ENCODE measurements at places on chromosomes 11 and 22. TPM values are rescaled to one million over a fixed set of nuclear protein-coding genes. Genes with fewer than 3 reads are reported as not detected.

DNA sequence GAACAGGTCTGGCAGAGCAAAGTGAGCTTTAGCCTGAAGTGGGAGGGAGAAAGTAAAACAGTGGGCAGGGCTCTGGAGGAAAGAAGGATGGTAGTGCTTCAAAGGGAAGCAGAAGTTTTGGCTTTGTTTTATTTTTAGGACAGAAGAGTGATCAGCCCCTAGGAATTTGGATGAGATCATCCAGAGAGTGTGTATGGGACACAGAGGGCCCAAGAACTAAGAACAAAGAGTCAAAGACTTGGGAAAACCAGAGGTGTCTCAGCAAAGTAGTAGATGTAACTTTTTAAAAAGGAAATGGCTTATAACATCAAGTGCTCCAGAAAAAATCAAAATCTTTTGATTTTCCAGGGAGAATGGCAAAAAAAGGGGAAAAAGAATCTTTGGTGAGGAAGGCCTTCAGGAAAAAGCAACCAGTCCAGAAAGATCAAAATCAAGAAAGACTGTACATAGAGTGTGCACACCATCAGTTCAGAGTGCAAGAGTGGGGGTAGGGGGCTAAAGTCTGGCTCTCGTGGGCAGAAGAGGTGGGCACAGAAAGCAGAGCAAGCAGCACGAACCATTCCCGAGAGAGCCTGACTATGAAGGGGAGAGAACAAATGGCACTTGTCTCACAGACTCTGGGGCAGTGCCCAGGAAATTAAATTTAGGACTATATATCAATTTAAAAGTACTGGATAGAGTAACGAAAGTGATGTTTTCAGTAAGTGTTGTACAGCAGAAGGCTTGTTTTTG lies 30.0 kb downstream of the MAPK1 start:
- DNase-seq: no peak
- no peak overlapping the region for H3K4me3 ChIP-seq
- no peaks in the 10 kb centered on the region for H3K36me3 ChIP-seq
- H3K27me3 ChIP-seq: no peaks in the 10 kb centered on the region

GRCh38 chr22:39932918-39933649 lies 27.1 kb upstream of the TMA7B start:
- no peak for DNase-seq
- no peaks in the 10 kb centered on the region for H3K4me1 ChIP-seq
- no peak overlapping the region for H3K4me3 ChIP-seq
- peaks cover 46% of the 10 kb centered on the region for H3K27me3 ChIP-seq
- no peak overlapping the region for H3K27ac ChIP-seq
- no peaks in the 10 kb centered on the region for H3K36me3 ChIP-seq

DNA sequence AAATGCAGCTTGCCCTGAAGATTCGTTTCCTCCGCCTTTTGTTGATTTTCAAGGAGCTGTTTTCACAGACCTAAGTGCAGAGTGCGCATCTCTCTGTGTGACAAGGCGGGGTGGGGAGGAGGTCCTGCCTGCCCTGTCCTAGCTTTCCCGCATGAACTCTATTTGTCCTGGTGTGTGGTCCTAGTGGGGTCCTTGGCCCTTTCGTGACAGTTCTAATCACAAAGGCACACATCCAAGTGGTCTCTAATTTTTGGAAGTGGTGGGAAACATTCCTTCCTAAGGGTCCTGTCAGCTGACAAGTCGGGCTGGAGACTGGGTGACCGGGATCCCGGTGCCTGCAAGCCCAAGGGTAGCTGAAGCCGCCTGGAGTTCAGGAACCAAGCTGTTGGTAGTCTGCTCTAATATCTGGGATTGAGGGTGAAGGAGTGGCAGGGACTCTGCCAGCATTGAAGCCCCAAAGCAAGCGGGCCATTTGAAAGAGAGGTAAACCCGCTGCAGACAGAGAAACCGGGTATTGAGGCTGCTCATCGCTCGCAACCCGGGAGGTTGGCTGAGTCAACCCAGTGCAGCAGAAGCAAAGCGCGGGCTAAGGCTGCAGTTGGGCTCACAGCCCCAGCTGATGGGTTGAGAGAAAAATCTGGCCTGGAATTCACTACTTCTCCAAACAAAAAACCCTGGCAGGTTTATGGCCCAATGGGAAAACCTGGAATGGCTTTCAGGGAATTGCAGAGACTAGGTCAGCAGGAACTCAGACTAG lies 28.1 kb upstream of the FBXO3 start:
- no peaks in the 10 kb centered on the region for H3K36me3 ChIP-seq
- peak; percentile 25 for DNase-seq
- H3K4me1 ChIP-seq: peaks cover 3% of the 10 kb centered on the region
- no peak overlapping the region for H3K27ac ChIP-seq
- H3K4me3 ChIP-seq: peak overlapping the region; percentile 44
- H3K27me3 ChIP-seq: peaks cover 38% of the 10 kb centered on the region

DNA sequence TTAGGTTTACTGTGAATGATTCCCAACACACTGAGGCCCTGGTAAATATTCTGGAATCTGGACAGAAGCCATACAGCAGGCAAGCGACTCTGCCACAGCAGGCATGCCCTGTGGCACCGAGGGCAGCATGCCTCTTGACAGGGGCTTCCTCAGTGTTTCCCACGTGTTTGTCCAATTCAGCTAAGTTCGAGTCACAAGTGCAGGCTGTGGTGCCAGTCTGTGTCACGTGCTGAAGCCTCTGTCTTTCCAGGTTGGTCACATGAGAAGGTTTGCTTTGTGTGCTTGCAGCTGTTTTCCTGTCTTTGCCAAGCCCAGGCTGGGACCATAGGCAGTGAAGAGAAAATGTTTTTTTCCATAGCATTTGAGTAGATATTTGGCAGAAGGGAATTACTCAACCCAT lies 2.4 kb upstream of the PPFIBP2 start:
- H3K4me1 ChIP-seq: peaks cover 37% of the 10 kb centered on the region
- no peaks in the 10 kb centered on the region for H3K27me3 ChIP-seq
- H3K27ac ChIP-seq: peak overlapping the region; percentile 93
- H3K4me3 ChIP-seq: no peak overlapping the region

GRCh38 chr11:128361451-128362020 lies 225.8 kb downstream of the ETS1 start:
- no peak overlapping the region for H3K4me3 ChIP-seq
- H3K27ac ChIP-seq: no peak overlapping the region

DNA sequence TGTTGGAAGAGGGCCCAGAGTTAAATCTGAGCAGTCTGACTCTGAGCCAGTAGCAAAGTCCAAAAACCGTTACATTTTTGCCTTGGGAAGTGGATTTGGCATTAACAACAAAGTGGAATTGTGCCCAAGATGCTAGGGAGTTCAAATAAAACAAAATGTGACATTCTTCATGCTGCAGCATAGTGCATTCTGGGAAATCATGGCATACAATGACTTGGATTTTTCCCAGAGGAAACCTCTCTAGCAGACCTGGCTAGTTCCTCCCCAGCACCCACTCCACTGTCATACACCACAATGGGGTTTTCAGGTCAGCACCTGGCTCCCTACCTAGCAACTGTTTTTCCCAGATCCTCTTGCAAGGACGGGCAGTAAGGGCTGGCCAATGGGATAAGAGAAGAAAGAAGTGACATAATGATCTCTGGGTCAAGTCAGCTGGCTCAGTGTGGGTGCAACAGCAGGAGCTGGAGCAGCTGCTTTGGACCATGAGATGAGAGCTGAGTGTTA lies 24.8 kb upstream of the CYB5R3 start:
- no peaks in the 10 kb centered on the region for H3K27me3 ChIP-seq
- no peaks in the 10 kb centered on the region for H3K36me3 ChIP-seq
- no peak for DNase-seq
- H3K27ac ChIP-seq: peak overlapping the region; percentile 12

DNA sequence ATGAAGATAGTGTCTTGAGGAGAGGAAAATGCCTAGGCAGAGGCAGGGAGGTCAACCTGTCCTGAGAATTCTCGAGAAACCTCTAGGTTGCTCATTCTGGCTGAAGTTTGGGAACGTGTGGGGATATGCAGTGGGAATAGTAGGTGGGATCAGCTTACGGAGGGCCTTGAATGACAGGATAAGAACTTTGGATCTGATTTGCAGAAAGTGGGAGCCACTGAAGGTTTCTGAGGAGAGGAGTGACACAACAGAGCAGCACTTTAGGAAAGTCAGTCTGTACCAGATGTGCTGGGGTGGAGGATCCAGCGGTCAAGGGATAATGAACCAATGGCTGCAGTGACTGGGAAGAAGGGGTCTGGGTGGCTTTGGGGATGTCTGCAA lies 2.4 kb downstream of the CD82 start:
- peak overlapping the region; percentile 98 for H3K27ac ChIP-seq
- DNase-seq: no peak
- no peak overlapping the region for H3K4me3 ChIP-seq
- no peaks in the 10 kb centered on the region for H3K36me3 ChIP-seq

DNA sequence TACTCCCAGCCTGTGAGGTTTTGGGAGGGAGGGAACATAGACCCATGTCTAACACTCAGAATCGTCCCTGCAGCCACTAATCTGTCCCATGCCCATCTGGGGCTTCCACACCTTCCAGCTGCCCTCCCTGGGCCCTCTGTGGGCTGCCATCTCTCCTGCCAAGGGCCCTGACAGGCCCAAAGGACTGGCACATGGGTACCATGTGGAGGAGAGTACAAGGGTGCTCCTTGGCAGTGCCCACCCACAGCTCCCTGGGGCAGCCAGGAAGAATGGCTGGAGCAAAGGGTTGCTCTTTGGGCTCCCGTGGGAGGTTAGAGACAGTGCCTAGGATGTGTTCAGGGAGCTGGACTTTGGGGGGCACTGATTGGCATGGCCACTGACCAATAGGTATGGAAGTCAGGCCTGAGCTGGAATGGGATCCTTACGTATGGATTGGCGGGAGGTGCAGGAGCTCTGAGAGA lies 56.8 kb downstream of the CD82 start:
- peaks cover 39% of the 10 kb centered on the region for H3K4me1 ChIP-seq
- H3K27ac ChIP-seq: no peak overlapping the region
- H3K4me3 ChIP-seq: no peak overlapping the region
- DNase-seq: no peak
- no peaks in the 10 kb centered on the region for H3K27me3 ChIP-seq

DNA sequence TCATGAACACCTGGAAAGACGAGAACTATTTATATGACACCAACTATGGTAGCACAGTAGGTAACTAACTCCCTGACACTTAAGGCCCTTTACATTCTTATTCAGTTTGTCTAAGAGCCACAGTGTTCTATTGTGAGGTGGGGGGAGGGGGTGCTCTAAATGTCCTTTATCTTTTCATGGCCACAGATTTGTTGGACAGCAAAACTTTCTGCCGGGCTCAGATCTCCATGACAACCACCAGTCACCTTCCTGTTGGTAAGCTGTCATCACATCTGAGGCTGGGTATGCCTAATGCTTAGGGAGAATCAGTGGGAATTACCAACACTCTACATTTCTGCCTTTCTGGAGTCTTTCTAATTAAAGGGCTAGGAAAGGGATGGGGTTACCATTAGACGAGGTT lies 30.7 kb downstream of the EHF start:
- H3K36me3 ChIP-seq: no peaks in the 10 kb centered on the region
- no peaks in the 10 kb centered on the region for H3K27me3 ChIP-seq
- no peak overlapping the region for H3K27ac ChIP-seq
- H3K4me3 ChIP-seq: no peak overlapping the region
- no peak for DNase-seq

GRCh38 chr11:2465202-2466068 lies 20.6 kb downstream of the KCNQ1 start:
- no peak for DNase-seq
- H3K27me3 ChIP-seq: no peaks in the 10 kb centered on the region
- H3K27ac ChIP-seq: peak overlapping the region; percentile 95
- peaks cover 53% of the 10 kb centered on the region for H3K4me1 ChIP-seq

DNA sequence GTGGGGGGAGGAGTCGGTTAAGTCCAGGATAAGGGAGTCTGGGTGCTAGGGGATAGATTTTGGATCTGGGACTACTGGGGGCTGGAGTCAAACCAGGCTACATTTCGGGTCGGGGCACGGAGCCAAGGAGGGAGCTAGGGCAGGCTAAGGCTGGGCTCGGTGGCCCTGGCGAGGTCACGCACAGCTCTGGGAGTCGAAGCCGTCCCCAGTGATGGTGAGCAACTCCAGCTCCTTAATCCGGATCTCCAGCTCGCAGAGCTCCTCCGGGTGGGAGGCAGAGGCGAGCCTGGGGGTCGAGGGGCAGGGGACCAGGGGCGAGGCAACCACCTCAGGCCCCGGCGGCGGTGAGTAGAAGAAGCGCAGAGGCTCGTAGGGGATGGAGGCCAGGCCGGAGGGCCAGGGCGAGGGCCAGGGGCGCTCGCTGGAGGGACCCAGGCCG lies 544 bp downstream of the C11orf91 start:
- DNase-seq: peak; percentile 41
- peak overlapping the region; percentile 68 for H3K4me3 ChIP-seq
- H3K27me3 ChIP-seq: no peaks in the 10 kb centered on the region
- H3K4me1 ChIP-seq: peaks cover 71% of the 10 kb centered on the region
- peak overlapping the region; percentile 86 for H3K27ac ChIP-seq

GRCh38 chr11:28106353-28107043 lies 1.5 kb downstream of the KIF18A start:
- H3K4me3 ChIP-seq: no peak overlapping the region
- H3K27me3 ChIP-seq: no peaks in the 10 kb centered on the region

DNA sequence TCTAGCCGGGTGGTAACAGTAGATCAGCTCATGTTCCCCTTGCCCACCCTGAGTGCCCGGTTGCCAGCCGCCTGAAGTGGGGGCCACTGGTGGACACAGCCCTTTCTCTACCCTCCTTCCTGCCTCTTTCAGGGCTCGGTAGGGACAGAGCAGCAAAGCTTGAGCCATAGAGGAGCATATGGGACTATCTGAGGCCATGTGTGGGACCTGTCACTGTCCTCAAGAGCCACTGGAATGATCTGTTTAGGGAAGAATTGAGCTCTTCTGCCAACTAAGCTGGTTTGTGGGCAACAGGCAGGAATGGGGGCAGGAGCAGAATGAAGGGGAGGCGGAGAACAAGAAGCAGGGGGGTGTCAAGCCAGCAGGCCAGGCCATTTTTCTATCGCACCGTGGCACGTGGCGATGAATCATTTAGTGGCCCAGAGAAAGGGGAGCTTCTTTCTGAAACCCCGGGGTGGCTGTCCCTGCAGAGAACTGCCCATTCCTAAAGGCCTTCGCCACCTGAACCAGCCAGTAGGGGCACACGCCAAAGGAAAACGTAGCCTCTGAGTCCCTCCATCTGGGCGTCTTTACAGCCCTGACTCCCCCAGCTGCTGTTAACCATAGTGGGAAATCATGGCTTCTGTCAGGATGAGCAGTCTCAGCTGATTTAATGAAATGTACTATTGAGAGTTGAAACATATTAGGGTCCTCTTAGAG lies 8.8 kb downstream of the ASPHD2 start:
- DNase-seq: no peak
- H3K4me1 ChIP-seq: no peaks in the 10 kb centered on the region
- H3K27ac ChIP-seq: no peak overlapping the region
- no peak overlapping the region for H3K4me3 ChIP-seq
- H3K36me3 ChIP-seq: no peaks in the 10 kb centered on the region

Gene DUSP8
- total RNA-seq: 53.5 TPM

Gene DAGLA
- 5.0 TPM for total RNA-seq

Gene OR8D4
- not detected for total RNA-seq

Gene CARS1
- total RNA-seq: 24.6 TPM

Gene OR52I1
- total RNA-seq: not detected

Gene MYBPC3
- 2,549 TPM for total RNA-seq

Gene CHRM1
- total RNA-seq: not detected

Measured in heart right ventricle (tissue), 16 donors.